ENCODE measurements at places on chromosomes 11 and 22.
A peak's percentile ranks its signal among the peaks of the same experiment; 100 is the strongest.

DNA sequence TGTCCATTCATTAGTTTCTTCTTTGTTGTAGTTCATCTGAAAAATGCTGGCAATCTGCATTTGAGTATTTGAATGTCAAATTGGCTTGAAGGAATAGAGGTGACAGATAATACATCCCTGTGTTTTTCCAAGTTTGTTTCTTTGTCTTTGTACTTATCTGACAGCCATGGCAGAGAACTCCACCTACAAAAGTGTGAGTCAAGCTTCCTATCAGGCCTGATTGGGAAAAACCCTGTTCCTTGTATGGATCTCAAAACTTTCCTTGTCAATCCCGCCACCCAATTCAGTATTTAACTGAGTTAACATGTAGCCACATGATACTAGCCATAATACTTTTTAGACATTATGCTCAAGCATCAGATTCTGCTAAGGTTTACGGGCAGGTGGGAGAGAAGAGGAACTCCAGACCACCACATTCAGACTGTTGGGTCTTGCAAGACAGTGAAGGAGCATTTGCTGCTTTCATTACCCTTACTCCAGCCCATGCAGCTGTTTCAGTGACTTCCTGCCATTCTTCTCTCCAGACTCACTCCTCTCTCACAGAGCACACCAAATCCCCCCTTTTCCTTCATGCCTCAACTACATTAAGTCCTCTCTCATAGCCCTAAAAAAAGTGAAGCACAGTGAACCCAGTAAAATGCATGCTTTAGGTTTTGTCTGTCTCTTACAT lies 65.9 kb downstream of the BLID start:
- DNase-seq, result no peak

- DNase-seq, result peak; percentile 60
Measured at GRCh38 chr11:109422870-109423465, 978 bp downstream of the C11orf87 start.

DNA sequence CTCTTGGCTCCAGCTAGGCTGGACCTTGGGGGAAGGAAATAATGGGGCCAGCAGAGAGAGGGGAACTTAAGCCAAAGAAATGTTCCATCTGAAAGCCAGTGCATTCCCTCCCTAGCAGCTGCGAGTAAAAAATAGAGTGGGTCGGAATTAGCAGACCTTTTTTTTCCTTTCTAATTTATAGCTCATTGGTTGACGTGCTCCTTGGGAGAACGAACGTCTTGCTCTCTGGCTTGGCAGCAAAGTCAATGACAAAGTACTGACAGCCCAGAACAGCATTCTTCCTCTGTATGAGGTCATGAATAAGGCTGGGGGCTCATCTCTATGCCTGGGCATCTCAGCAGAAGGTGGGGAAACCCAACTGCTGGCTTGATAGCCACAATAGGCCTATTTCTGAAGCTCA lies 65.0 kb downstream of the SEZ6L start:
- no peak for DNase-seq

DNA sequence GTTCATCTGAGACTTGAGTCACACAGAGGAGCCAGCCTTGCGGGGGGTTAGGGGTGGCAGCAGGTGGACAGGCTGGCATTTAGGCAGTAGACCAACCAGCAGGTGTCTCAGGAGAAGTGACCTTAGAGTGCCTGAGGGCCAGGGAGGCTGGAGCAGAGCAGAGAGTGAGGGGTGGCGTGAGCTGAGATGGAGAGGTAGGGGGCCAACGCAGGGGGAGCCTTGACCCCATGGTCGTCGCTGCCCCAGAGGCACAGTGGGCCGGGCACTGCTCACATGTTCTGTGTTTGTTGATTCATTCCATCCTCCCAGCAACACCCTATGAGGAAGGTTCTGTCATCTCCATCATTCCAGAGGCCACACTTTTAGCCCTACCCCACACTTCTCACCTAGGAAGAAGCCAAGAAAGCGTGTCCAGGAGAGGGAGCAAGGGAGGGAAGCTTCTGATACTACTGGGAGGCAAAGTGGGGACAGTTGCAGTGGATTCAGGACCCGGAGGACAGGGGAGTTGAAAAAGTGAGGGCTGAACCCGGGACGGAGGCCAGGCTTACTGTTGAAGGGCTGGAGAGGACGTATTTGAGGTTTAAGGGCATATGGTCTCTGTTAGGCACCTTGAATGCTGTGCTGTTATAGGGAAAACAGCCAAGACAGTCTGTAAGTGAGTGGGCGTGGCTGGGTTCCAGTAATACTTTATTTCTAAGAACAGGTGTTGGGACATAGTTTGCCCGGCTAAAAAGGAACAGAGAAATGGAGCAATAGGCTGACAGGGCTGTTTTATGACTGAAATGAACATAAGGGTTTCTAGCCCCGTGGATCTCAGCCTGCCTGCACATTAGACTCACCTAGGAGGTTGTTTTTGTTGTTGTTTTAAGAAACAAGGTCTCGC lies 7.3 kb downstream of the SART1 start:
- no peak for DNase-seq

DNA sequence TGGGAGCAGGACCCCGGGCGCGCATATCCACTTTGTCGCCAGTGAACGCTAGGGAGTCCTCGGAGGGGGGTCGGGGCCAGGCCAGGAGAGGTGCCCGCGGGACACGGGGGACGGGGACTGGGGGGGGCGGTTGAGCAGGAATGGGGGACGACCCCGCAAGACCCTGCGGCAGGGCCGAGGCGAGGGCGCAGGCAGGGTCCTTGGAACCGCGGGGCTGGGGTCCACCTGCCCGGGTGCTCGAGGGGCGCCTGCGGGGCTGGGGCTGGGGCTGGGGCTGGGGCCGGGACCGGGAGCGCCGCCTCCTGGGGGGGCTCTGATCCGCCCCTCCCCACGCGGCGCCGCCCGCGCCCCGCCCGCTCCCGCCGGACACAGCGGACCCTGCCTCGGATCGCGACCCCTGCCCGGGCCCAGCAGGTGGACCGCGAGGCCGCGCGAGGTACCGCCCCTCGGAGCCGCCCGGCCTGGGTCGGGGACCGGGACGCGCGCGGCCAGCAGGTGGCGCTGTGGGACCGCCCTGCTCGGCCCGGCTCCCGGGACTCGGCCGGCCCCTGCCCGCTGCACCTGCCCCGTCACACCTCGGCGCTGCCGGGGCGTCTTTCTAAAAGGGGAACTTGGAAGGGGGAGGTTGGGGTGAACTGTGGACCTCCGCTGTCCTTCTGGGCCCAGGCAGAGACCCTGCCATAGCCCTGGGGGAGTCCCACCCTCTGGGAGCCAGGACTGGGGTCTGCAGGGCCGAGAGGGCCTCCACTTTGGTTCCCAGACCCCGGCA lies 11.0 kb downstream of the CRELD2 start:
- DNase-seq, result no peak

- DNase-seq, result no peak
Measured at GRCh38 chr11:40271361-40271760, 1188.1 kb downstream of the LRRC4C start.

DNA sequence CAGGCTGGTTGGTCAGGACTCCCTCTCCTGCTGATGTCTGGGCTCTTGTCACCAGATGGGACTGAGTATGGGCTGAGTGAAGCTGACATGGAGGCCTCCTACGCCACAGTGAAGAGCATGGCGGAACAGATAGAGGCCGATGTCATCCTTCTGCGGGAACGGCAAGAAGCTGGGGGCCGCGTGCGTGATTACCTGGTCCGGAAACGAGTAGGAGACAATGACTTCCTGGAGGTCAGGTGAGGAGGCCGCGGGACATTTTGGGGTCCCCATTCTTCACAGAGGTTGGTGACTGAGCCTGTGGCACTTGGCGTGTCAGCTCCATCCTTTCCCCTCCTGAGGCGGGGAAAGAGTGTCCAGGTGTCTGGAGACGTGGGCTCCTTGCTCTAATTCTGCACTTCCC lies 10.1 kb downstream of the GTPBP1 start:
- no peak for DNase-seq

Measured in NCI-H1092 treated with DMSO at 0.1 percent for 48 hours (cell line).